Kidney (tissue), 22 donors: ENCODE measurements at places on chromosomes 11 and 22.
A peak's percentile ranks its signal among the peaks of the same experiment; 100 is the strongest.

- H3K27ac ChIP-seq: no peak overlapping the region
- no peak overlapping the region for H3K4me3 ChIP-seq
- H3K36me3 ChIP-seq: no peaks in the 10 kb centered on the region
- H3K4me1 ChIP-seq: no peaks in the 10 kb centered on the region
- H3K27me3 ChIP-seq: no peaks in the 10 kb centered on the region
Observed at GRCh38 chr11:87082590-87082989, 44.9 kb downstream of the TMEM135 start.

GRCh38 chr22:47059701-47060161, 297.3 kb downstream of the TBC1D22A start:
- no peaks in the 10 kb centered on the region for H3K4me1 ChIP-seq
- no peak overlapping the region for H3K4me3 ChIP-seq
- H3K27ac ChIP-seq: no peak overlapping the region
- H3K36me3 ChIP-seq: no peaks in the 10 kb centered on the region
- DNase-seq: no peak

GRCh38 chr11:100810666-100811065, 123.6 kb downstream of the ARHGAP42 start:
- H3K27me3 ChIP-seq: no peaks in the 10 kb centered on the region
- H3K27ac ChIP-seq: no peak overlapping the region
- H3K36me3 ChIP-seq: no peaks in the 10 kb centered on the region
- no peaks in the 10 kb centered on the region for H3K4me1 ChIP-seq

DNA sequence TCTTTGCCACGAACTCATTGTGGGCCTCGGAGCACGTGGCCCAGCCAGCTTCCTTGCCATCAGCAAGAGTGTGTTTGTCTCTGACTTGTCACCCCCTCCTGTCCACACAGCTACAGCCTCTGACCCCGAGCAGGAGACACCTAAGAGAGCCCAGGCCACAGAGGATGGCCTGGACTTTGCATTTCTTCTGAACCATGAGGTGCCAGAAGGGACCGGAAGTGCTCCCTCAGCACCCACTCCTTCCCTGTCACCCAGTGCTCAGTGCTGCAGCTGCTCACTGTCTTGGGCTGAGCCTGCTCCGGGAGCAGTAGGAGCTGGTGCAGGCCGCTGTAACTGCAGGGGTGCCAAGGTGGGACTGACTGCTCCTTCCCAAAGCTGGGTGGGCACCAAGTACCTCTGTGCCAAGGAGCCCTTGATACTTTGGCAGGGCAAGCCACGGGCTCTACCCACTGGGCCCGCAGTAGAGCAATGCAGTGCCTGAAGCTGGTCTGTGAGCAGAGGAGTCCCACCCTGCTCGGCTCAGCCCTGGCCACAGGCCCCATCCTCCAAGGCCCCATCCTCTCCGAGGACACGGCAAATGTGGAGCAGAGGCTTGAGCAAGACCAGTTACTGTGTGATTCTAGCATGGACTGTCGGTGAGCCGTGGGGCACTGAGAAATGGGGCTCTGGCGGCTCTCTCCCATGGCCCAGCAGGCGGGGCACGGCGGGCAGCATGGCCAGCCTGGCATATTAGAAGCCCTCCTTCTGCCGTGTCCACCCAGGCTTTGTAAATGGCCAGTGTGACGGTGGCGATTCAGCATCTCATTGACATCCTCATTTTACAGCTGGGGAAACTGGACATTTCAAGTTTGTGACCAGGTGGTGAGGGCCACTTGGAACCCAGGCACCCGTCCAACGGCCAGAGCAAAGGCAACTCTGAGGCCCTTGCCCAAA, 6.3 kb downstream of the GRK2 start:
- no peaks in the 10 kb centered on the region for H3K27me3 ChIP-seq
- H3K4me1 ChIP-seq: peaks cover 86% of the 10 kb centered on the region
- peak; percentile 30 for DNase-seq

DNA sequence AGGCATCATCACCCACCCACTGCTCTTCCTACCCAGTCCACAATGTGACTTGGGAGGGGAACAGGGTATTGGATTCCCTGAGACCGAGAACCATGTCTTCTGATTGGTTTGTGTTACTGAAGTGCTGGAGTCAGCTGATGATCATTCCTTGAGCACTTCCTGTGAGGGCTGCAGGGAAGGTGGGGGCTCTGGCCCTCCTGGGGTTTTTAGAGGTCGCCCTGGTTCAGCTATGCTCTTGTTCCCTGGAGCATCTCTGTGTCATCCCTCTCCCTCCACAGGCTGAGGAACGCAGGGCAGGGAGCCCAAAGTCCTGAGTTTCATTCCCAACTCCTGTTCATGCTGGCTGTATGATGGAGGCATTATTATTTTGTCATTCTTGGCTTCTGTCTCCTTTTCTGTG, 6.7 kb downstream of the ZC3H7B start:
- no peaks in the 10 kb centered on the region for H3K36me3 ChIP-seq
- peaks cover 17% of the 10 kb centered on the region for H3K4me1 ChIP-seq
- no peaks in the 10 kb centered on the region for H3K27me3 ChIP-seq

- H3K4me3 ChIP-seq: no peak overlapping the region
- no peak for DNase-seq
- H3K27me3 ChIP-seq: no peaks in the 10 kb centered on the region
- no peaks in the 10 kb centered on the region for H3K4me1 ChIP-seq
Observed at GRCh38 chr11:16926883-16927626, 87.2 kb downstream of the PLEKHA7 start.

- peaks cover 2% of the 10 kb centered on the region for H3K36me3 ChIP-seq
- no peaks in the 10 kb centered on the region for H3K27me3 ChIP-seq
- H3K4me1 ChIP-seq: no peaks in the 10 kb centered on the region
- no peak overlapping the region for H3K4me3 ChIP-seq
Observed at GRCh38 chr11:47466201-47466600, 17.3 kb upstream of the RAPSN start.

DNA sequence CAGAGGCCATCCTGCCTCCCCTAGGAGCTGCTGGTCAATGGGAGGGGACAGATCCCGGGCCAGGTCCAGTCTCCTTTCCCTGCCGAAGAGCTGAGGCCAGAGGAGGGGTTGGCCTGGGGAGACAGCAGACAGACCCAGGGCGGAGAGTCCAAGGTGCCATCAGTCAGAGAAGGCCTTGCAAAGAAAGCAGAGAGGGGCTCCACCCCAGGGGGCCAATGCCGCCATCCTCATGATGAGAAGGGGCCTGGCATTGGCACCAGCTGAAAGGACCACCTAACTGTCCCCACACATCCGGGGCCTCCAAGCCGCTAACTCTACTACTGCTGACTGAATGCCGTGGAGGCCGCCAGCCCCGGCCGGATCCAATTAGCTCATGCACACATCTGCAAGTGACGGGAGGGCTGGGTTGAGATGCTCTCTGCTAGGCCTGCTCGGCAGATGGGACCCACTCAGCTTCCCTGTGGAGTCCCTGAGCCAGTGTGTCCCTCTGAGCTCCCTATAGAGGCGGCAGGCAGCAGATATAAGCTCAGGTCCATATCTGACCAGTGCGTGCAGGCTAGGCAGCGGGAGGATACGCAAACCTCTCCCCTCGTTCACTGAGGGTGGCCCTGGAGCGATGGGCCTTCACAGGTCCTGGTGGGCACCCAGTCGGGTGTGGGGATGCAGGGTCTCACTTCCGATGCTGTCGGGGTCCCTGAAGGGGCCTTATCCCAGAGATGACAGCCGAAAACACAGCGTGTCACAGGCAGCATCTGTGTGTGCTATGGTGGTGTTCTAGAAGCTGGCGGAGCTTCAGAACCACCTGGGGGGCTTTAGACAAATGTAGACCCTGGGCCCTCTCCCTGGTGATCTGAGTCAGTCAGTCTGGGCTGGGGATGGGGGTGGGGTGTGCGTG, 183.9 kb downstream of the CTTN start:
- DNase-seq: no peak
- no peaks in the 10 kb centered on the region for H3K4me1 ChIP-seq
- H3K4me3 ChIP-seq: no peak overlapping the region
- H3K36me3 ChIP-seq: no peaks in the 10 kb centered on the region
- H3K27me3 ChIP-seq: no peaks in the 10 kb centered on the region

DNA sequence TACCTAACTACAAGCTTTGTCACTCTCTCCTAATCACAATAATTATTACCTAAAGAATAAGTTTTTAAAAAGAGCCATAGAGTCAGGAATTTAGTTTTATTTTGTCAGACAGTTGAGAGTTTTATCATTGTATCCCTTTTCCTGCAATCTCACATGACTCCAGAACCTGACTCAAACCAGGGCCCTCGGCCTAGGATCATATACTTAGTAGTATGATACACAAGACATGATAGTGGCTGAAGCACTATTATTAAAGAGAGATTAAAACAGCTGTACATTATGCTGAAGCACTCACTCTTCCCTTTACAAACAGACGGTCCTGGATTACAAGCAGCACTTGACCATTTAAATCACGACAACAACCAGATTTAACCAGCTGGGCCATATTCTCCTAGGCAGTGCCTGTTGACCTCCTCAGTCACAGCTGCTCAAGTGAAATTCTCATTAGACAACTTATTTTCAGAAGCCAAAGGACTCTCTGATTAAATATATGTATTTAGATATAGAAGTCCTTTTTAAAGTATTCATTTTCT, 44.0 kb downstream of the SOX6 start:
- H3K27ac ChIP-seq: no peak overlapping the region
- DNase-seq: no peak
- no peaks in the 10 kb centered on the region for H3K27me3 ChIP-seq
- H3K36me3 ChIP-seq: no peaks in the 10 kb centered on the region
- H3K4me3 ChIP-seq: no peak overlapping the region

DNA sequence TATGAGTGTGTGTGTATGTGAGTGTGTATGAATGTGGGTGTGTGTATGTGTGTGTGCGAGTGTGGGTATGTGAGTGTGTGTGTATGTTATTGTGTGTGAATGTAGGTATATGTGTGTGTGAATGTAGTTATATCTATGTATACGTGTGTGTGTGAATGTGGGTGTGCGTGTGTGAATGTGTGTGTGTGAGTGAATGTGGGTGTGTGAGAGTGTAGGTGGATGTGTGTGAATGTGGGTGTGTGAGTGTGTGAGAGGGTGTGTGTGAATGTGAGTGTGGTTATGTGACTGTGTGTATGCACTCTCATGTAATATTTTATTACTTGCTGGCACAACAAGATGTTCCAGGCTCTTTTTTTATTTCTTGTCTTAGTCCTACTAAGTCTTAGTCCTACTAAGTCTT, 513.4 kb upstream of the B3GAT1 start:
- DNase-seq: no peak
- H3K27ac ChIP-seq: no peak overlapping the region
- H3K4me1 ChIP-seq: peaks cover 2% of the 10 kb centered on the region

- DNase-seq: no peak
- H3K27ac ChIP-seq: no peak overlapping the region
- no peaks in the 10 kb centered on the region for H3K27me3 ChIP-seq
Observed at GRCh38 chr11:73614591-73614990, 16.7 kb upstream of the FAM168A start.
